ENCODE measurements at places on chromosomes 2 and 18.

GRCh38 chr18:37640504-37640903 is 74.9 kb upstream of the CELF4 start:
- no peak for DNase-seq

DNA sequence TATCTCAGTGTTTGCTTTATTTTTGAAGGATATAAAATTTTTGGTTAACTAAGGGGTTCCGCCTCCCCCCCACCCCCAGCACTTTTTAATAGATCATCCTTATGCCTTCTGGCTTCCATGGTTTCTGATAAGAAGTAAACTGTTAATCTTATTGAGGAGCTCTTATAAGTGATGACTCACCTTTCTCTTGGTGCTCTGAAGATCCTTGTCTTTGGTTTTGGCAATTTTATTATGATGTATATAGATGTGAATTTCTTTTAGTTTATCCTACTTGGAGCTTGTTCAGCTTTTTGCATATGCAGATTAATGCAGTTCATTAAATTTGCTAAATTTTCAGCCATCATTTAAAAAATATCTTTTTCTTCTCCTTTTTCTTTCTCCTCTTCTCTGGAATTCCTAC is 91.7 kb upstream of the CTAGE1 start:
- no peak for DNase-seq

DNA sequence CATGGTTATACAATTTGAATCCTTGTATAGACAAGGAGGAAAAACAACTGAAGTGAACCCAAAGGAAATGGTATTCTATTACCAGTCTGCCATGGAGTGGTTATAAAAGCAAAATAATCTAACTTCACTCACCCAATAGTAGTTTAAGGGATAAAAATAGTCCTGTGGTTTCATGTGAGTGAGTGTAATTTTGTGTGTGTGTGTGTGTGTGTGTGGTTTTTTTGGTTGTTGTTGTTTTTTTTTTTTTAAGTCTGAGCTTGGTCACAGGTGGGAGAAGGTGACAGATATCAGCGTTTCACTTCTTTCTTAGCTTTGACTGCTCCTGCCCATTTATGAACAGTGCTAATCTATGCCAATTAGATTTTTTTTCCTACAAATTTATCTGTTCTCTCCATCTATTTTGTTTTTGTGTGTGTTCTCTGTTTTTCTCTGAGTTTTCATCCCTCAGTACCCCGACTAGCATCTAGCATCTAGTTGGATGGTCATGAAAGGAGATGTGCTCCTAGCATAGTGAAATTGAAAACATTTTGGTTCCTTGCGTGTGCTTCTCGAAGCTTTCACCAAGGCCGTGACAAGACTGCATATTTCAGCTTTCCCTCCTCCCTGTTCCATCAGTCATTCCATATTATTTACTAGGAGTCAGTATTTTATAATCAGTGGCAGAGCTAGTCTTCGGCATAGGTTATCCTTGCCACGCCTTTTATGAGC is 200.1 kb upstream of the DTNA start:
- no peak for DNase-seq

- no peak for DNase-seq
These were observed 10.3 kb downstream of the SULT1C4 start for GRCh38 chr2:108388045-108388444.

DNA sequence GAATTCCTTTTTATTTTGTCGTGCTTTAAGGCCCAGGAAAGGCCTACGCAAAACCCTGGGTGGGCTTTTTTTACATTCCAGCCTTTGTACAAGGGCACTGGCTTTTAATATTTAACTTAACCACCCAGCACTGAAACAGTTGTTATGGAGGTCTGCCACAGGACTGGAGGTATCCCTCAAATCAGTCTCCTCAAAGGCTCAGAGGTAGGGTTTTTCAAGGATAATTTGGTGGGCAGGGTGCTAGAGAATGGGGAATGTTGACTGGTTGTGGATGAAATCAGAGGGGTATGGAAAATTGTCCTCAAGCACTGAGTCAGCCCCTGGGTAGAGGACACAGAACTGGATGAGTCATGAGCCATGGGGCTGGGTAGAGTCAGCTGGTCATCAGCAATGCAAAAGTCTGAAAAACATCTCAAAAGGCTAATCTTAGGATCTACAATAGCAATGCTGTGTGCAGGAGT is 443.1 kb downstream of the THSD7B start:
- DNase-seq, result no peak

DNA sequence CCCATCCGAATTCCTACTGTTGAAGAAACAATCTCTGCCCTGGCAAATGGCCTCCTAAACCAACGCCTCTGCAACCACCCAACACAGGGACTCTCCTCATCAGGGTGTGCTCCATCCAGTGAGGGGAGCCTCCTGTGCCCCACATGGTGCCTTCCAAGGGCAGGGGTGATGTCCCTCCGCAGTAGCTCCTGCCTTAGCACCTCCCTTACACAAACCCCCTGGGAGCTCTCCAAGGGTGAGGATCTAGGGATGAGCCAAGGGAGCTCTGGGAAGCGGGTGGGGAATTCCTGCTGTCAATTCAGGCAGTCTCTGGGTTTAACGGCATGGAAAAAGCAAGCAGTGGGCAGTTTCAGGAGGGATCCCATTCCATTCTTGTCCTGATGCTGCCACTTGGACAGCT is 3.8 kb downstream of the GALNT14 start:
- DNase-seq, result no peak

- no peak for DNase-seq
These were observed 834 bp upstream of the BUB1 start for GRCh38 chr2:110678457-110679336.

DNA sequence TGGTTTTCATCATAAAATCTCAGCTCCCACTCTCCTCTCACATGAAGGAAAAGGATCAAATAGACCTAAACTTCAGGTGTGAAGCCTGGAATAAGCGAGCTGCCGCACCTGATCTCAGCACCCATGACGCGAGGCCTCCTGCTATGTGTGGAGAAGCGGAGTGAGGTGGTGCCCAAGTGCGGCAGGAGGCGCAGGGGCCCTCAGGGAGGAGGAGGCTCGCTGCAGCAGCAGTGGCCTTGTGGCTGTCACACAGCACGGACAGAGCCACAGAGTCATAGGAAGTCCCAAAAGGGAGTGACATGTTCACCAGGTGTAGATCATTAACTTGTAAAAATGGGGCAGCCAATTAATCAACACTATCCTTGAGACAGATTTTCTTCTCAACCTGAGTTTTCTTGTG is 9.1 kb downstream of the SCLY start:
- no peak for DNase-seq

DNA sequence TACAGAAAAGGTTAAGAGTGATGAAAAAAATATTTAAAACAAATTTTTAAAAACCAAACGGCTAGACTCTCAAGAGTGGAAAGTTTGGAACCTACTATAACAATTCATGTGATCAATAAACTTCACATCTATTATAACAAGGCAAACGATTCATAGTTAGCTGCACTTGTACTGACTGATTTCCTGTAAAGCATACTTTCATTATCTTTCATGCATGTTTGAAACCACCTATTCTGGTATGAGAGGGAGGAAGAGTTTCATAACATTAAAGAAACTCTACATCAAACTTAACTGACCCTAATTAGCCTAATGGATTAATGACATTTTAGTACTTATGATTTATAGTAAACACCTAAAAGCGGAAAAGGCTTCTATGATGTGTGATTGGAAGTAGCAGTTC is 43.7 kb upstream of the VWC2L start:
- DNase-seq, result no peak

- no peak for DNase-seq
These were observed 1.7 kb upstream of the SP100 start for GRCh38 chr2:230414302-230414701.

- DNase-seq, result no peak
These were observed 61.4 kb upstream of the SIX3 start for GRCh38 chr2:44880125-44880483.

GRCh38 chr2:129275706-129276105 is 703.8 kb upstream of the RAB6C start:
- no peak for DNase-seq

- DNase-seq, result no peak
These were observed 10.1 kb downstream of the ITM2C start for GRCh38 chr2:230874876-230875275.

GRCh38 chr2:67057901-67058703 is 339.0 kb upstream of the ETAA1 start:
- DNase-seq, result peak; percentile 23

- no peak for DNase-seq
These were observed 389.3 kb downstream of the IRS1 start for GRCh38 chr2:226410247-226410835.

- no peak for DNase-seq
These were observed 29.7 kb upstream of the FHL2 start for GRCh38 chr2:105428387-105429018.

DNA sequence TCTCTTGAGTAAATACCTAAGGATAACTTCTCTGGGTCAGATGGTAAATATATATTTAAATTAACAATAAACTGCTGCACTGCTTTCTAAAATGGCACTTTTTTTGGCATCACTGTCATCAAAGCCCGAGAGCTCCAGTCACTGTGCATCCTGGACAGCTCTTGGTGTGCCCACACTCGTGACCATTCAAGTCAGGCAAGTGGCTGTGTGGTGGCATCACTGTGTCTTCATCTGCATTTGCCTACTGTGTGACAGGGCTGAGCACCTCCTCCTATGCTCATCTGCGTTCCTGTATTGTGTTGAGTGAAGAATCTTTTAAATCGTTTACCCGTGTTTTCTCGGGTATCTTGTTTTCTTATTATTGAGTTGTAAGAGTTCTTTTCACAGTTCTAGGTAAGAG is 568.1 kb upstream of the SALL3 start:
- DNase-seq, result no peak

- no peak for DNase-seq
These were observed 6.4 kb downstream of the PMAIP1 start for GRCh38 chr18:59906203-59906602.

DNA sequence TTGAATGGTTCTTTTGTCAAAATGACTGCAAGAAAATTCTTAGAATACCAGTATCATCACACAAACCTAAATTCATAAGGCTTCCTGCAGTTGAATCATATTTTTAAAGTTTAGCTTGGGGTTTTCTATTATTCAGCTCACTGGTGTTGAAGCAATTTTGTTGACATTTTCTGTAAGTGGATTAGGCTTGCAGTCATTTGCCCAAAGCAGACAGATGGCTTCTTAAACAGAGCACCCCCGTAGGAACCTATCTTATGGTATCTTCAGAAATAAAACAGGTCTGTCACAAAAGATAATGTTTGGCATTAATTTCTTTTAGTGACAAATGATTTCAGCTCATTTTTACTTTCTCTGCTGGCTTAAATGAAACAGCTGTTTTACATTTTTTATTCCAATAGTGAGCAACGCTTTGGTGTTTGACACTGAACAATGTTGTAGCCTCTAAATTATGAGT is 331.1 kb downstream of the PLCL1 start:
- DNase-seq, result peak; percentile 23

DNA sequence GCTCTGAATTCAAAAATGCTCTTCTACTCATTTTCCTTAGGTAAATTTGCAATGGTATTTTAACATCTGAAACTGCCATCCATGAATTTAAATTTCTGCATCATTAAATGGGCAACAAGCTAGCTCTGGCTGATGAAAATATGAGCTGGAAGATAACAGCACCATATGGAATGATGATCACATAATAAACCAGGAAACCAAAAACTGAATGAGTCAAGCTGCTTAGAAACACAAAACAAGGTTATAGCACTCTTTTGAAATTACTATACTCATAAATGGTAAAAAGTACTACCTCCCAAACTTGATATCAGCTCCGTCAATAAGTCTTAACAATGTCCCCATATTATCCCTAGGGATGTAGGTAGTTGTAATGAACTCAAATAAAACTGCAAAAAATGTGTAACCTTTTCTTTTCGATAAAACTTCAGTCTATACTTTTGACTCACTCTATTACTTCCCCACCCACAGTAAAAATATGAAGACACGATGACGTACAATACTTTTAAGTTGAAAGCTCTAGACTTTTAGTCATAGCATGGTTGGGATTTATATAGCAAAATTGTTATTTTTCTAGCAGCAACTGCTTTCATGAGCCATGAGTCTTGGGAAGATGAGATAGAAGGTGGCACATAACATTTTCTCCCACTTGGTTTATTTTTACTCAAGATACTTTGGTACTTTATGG is 396.7 kb downstream of the CDH2 start:
- DNase-seq, result no peak

- no peak for DNase-seq
These were observed 19.4 kb upstream of the ALPI start for GRCh38 chr2:232436381-232437194.

DNA sequence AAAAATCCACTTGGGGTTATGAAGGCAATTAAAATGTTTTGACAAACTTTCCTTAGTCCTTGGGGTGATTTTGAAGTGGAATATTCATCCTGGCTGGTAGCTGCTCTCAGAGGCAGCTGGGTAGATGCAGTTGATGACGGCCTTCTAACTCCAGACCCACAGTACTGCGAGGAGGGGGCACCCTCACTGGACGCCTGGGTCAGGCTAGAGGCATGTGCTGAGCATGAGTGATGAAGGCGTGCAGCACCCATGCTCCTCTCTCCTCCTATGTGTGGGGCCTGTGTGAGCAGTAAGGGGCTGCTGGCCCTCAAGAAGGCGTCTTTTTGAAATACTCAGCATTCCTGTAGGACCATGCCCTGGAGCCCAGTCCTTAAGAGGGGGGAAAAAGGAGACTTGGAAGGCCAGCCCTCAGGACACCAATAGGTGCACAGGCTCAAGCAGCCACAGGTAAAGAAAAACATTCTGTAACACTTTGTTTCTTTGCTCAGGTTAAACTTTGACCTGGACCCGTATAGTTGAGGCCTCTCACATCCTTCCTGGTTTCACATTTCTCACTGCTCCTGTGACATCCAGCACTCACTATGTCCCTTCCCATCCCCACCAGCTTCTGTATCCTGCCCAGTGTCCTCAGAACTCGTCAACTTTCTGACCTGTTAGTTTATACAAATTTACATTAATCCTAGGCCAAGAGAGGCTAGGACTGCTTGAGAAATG is 64.4 kb downstream of the CD8B2 start:
- no peak for DNase-seq

GRCh38 chr2:88350331-88351248 is 101.9 kb downstream of the FOXI3 start:
- DNase-seq, result no peak

DNA sequence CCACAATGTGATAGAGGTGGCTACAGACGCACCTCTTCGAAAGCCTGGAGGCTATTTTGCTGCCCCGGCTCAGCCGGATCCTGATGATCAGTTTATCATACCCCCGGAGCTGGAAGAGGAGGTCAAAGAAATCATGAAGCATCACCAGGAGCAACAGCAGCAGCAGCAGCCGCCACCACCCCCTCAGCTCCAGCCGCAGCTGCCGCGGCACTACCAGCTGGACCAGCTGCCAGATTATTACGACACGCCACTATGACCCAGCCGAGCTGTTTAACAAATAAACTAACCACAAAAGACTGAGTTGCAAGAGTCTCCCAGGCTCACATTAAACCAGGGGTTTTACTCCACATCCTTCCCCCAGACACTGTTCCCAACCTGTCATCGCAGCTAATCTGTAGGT is 263.8 kb downstream of the PHLPP1 start:
- DNase-seq, result peak; percentile 77

- no peak for DNase-seq
These were observed 3.0 kb downstream of the PIKFYVE start for GRCh38 chr2:208269091-208269490.

- no peak for DNase-seq
These were observed 84.4 kb upstream of the ZCCHC2 start for GRCh38 chr18:62438402-62438801.
